ENCODE measurements at places on chromosomes 13 and 19.

DNA sequence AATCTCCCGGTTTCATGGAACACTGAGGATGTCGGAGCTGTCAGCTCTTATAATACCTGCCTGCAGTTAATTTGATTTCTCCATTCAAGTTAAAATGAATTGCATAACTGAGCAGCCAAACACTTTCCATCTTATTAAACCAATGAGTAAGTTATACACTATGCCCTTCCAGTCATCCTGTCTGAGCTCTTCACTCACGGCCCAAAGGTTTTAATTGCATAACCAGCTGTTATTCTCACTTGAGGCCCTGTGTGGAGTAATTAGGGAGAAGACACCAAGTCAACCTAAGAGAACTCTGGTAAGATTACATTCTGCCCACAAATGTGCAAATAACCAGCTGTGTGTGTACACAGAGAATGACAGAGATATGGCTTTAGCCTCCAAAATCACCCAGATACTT is 303.5 kb downstream of the TBC1D4 start:
- no peak for DNase-seq

- no peak for DNase-seq
Measured at GRCh38 chr13:106918557-106918860, 350.6 kb upstream of the ARGLU1 start.

GRCh38 chr13:22189176-22190048 is 518.5 kb downstream of the FGF9 start:
- DNase-seq: no peak

DNA sequence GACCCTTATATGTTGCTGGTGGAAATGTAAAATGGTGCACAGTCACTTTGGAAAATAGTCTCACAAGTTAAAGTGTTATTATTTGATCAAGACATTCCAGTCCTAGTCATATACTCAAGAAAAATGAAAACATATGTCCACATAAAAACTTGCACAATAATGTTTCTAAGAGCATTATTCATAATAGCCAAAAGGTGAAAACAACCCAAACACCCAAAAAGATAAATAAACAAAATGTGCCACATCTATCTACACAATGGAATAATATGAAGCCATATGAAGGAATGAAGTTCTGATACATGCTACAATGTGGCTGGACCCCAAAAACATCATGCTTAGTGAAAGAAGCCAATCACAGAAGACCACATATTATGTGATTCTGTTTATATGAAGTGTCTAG is 14.4 kb upstream of the AKAP8 start:
- no peak for DNase-seq

DNA sequence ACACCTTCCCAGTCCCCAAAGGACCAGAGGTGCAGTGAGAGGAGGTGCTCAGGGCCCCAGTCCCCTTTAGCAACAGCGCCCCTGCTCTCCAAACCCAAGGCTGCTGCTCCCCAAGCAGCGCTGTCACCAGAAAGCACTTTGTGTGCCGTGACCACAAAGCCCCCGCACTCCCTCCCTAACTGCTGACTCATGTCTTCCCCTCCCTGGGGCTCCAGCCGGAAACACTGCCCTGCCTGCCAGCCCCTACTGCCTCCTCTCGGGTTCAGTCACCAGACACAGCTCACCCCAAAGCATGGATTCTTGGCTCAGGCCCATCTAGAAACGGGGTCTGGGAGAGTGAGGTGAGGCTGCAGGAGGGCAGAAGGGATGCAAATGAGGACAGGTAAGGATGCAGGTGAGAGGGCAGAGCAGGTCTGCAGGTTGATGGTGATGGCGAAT is 4.9 kb upstream of the TNFSF14 start:
- peak; percentile 23 for DNase-seq

DNA sequence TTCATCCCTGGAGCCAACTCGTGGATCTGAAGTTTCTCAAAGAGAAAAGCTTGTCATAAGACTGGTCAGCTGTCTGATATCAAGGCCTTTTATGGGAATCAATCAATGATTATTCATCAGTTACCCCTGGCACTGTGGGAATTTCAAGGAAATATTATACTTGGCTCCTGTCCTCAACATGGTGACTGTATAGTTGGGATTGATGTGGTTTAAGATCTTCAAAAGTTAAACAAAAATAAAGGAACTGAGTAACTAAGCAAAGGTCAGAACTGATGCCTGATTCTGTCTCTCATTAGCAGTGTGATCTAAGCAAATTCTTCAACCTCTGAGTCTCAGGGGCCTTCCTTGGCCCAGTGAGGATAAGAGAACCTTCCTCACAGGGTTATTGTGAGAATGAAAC is 22.2 kb upstream of the SERPINE3 start:
- no peak for DNase-seq

DNA sequence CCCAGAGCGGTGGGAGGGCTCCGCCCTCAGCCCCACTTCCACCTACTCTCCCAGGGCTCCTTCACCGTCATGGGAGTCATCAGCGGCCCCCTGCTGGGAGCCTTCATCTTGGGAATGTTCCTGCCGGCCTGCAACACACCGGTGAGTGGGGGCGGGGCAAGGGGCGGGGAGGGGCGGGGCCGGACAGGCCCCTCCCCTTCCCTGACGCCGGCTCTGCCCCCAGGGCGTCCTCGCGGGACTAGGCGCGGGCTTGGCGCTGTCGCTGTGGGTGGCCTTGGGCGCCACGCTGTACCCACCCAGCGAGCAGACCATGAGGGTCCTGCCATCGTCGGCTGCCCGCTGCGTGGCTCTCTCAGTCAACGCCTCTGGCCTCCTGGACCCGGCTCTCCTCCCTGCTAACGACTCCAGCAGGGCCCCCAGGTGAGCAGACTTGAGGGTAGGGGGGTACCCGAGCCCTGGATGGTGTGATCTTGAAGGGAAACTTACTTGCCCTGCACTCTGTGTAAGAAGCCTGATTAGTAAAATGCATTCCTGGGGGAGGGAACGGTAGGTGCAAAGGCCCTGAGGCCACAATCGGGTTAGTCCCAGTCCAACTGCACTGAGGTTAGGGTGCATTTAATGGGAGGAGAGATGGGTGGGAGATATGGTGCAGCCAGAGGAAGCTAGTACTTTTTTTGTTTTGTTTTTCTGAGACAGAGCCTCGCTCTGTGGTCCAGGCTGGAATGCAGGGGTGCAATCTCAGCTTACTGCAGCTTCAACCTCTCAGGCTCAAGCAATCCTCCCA is 12.1 kb downstream of the SLC5A5 start:
- no peak for DNase-seq

DNA sequence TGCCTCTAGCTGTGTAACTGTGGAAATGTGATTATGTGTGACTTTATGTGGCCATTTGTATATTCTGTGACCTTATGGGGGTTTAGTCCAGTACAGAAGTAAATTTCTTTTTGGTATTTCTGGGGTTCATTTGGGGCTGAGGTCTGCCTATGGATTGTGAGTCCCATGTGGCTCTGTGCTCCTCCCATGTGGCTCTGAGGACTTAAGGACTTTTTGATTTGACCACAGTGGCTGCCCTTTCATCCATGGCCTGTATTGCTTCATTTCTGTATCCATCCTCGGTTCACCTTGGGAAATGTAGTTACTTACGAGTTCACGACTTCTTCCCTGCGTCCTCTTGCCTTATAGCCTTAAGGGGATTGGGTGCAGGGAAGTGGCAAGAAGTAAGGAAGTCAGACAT is 1.0 kb downstream of the ZNF420 start:
- no peak for DNase-seq

GRCh38 chr19:19278315-19278714 is 5.2 kb upstream of the TM6SF2 start:
- no peak for DNase-seq

DNA sequence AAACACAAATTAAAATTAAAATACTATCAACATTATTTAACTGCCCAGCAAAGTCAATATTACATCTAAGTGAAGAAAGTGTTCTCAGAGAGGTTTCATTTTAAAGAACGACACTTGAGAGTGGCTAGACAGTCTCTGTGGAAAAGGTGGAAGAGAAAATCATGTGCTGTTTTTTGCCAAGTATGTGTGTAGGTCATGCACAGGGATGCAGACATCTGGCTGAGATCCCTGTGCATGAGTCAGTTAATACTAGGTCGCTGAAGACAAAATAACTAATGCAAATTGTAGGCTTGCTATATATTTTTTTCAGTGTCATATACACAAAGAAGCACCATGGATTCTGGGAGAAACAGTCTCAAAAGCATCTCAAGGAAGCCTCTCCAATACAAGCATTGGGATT is 44.3 kb upstream of the ENOX1 start:
- no peak for DNase-seq

DNA sequence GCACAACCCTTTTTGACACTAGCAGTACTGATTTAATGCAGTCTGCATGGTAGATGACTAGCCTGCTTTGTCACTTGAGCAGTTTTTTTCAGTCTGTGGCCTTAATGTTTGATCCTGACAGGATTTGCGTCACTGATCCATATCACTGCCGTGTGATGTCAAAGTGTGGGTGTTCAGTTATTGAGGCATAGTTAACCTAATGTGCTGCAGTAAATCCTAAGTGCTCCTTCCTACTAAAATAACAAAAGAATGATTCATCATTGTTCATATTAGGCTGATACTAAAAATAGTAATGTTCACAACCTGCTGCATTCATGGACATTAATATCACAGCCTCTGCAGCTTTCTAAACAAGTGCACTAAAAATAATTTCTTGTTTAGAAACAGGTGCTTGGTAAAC is 121.9 kb upstream of the MLNR start:
- no peak for DNase-seq

All from renal pelvis (tissue), 12 donors.